Prostate gland (tissue), 2 donors: ENCODE measurements at places on chromosomes 3 and 15. TPM values are rescaled to one million over a fixed set of nuclear protein-coding genes. Genes with fewer than 3 reads are reported as not detected.

RGMA gene
- total RNA-seq = 10.3 TPM

TMEM39A gene
- 20.6 TPM for total RNA-seq

REC114 gene
- 7.5 TPM for total RNA-seq

LNP1 gene
- total RNA-seq = 3.4 TPM

THPO gene
- not detected for total RNA-seq
